ENCODE measurements at places on chromosomes 2 and 18. TPM values are rescaled to one million over a fixed set of nuclear protein-coding genes. Genes with fewer than 3 reads are reported as not detected.

The TCF7L1 gene
- polyA plus RNA-seq, result 10.2 TPM

DNA sequence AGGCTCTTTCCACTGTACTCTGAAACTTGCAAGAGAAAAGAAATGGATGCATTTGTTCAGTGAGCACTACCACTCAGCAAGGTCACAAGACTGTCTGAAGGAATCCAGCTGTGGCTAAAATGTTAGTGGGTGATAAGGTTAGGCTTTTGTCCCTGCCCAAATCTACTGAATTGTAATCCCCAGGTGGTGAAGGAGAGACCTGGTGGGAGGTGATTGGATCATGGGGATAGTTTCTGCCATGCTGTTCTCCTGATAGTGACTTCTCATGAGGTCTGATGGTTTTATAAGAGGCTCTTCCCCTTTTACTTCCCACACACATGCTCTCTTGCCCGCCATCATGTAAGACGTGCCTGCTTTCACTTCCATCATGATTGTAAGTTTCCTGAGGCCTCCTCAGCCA, 68.2 kb downstream of the ZNF385B start:
- H3K4me3 ChIP-seq, result no peak overlapping the region
- H3K27ac ChIP-seq, result no peak overlapping the region
- H3K27me3 ChIP-seq, result no peaks in the 10 kb centered on the region
- H3K36me3 ChIP-seq, result no peaks in the 10 kb centered on the region
- no peaks in the 10 kb centered on the region for H3K4me1 ChIP-seq
- no peak for DNase-seq

- DNase-seq, result no peak
- H3K4me3 ChIP-seq, result no peak overlapping the region
- no peaks in the 10 kb centered on the region for H3K36me3 ChIP-seq
- H3K27ac ChIP-seq, result no peak overlapping the region
- no peaks in the 10 kb centered on the region for H3K4me1 ChIP-seq
These were observed 1325.4 kb upstream of the ZEB2 start for GRCh38 chr2:145845207-145845894.

GRCh38 chr2:25335971-25336370, 5.8 kb downstream of the DNMT3A start:
- no peak for DNase-seq
- no peaks in the 10 kb centered on the region for H3K36me3 ChIP-seq
- H3K4me3 ChIP-seq, result no peak overlapping the region
- no peaks in the 10 kb centered on the region for H3K4me1 ChIP-seq
- H3K27me3 ChIP-seq, result no peaks in the 10 kb centered on the region
- H3K27ac ChIP-seq, result no peak overlapping the region

- H3K36me3 ChIP-seq, result peaks cover 2% of the 10 kb centered on the region
- no peak overlapping the region for H3K4me3 ChIP-seq
- peak; percentile 59 for DNase-seq
These were observed 19.4 kb downstream of the THAP4 start for GRCh38 chr2:241617431-241618154.

GRCh38 chr2:118457951-118458350, 369.7 kb downstream of the INSIG2 start:
- no peak overlapping the region for H3K27ac ChIP-seq
- H3K4me3 ChIP-seq, result no peak overlapping the region
- no peak for DNase-seq
- H3K36me3 ChIP-seq, result no peaks in the 10 kb centered on the region

DNA sequence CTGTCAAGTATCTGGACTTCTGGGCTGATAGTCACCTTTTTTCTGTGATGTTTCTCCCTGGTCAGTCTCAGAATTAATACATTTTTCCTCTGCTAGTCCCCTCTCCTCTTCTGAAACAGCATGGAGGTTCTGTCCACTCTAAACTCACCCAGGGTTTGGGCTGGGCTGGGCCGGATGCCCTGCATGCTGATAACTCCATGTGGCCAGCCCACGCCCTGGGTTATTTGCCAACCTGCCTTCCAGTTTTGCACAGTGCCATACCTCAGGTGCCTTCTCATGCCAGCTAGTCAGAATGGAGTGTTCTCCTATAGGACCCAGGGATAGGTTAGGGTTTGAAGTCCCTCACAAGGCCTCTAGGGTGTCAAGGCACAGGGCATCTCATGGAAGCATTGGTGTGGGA, 32.2 kb downstream of the MEX3C start:
- no peaks in the 10 kb centered on the region for H3K27me3 ChIP-seq
- H3K36me3 ChIP-seq, result no peaks in the 10 kb centered on the region
- H3K4me1 ChIP-seq, result no peaks in the 10 kb centered on the region
- no peak overlapping the region for H3K27ac ChIP-seq
- DNase-seq, result no peak

DNA sequence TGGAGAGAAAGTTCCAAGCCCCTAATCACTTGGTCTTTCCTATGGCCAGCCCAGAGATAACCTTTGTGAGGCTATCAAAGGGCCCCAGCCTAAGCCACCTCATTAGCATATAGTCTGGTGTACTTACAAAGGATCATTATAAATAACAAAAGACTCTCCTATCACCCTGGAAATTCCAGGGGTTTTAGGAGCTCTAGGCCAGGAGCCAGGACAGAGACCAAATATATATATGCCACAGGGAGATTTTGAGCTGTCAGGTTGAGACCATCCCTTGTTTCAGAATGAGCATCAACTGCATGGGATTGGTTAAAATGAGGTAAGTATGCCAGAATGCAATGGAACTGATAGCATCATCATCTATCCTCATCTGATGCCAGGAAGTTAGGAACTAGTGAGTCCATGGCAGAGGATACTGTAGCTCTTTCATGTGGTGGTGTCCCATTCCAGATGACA, 32.1 kb upstream of the CHRNA1 start:
- H3K4me3 ChIP-seq, result no peak overlapping the region
- no peaks in the 10 kb centered on the region for H3K4me1 ChIP-seq
- H3K27me3 ChIP-seq, result no peaks in the 10 kb centered on the region
- DNase-seq, result no peak
- H3K36me3 ChIP-seq, result no peaks in the 10 kb centered on the region

DNA sequence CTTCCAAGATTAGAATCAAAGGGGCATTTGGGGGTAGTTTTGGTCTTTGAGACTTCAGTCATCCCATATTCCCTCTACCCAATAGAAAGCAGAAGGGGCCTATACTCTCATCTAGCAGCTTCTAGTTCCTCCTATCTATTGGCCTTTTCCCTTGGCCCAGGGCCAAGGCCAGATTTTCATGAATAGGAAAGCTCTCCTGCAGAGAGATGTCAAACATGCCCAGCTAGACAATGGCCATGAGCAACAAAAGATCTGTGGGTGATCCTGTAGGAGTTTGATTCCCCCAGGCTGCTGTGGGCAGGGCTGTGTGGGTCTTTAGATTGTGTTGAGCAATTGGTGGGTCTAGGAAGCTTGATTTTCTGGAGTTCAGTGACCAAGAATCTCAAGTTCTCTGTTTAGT, 2.9 kb upstream of the ADCYAP1 start:
- H3K4me1 ChIP-seq, result no peaks in the 10 kb centered on the region
- no peaks in the 10 kb centered on the region for H3K36me3 ChIP-seq
- peaks cover 26% of the 10 kb centered on the region for H3K27me3 ChIP-seq
- DNase-seq, result no peak
- H3K27ac ChIP-seq, result no peak overlapping the region

GRCh38 chr2:231679908-231680284, 28.4 kb upstream of the PTMA start:
- no peak overlapping the region for H3K27ac ChIP-seq
- peaks cover 9% of the 10 kb centered on the region for H3K4me1 ChIP-seq
- H3K36me3 ChIP-seq, result no peaks in the 10 kb centered on the region
- DNase-seq, result no peak

DNA sequence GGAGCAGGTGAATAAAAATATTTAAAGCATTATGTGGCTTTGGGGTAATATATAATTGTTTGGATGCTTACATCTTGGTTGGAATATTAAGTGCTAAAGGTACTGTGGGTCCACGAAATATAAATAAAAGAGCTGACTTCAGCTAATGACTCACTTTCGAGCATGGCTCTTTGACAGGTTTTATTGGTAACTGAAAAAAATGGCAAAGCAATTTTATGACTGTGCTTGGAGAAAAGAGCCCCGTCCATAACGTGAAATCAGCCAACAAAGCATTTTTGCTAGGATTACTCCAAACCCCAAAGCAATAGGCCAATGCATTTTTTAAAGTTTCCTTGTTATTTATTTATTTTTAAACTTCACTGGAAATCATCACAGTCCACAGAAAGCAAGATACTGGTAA, 397.2 kb upstream of the CDH19 start:
- no peaks in the 10 kb centered on the region for H3K27me3 ChIP-seq
- no peak for DNase-seq
- H3K4me1 ChIP-seq, result no peaks in the 10 kb centered on the region
- no peaks in the 10 kb centered on the region for H3K36me3 ChIP-seq
- no peak overlapping the region for H3K27ac ChIP-seq

DNA sequence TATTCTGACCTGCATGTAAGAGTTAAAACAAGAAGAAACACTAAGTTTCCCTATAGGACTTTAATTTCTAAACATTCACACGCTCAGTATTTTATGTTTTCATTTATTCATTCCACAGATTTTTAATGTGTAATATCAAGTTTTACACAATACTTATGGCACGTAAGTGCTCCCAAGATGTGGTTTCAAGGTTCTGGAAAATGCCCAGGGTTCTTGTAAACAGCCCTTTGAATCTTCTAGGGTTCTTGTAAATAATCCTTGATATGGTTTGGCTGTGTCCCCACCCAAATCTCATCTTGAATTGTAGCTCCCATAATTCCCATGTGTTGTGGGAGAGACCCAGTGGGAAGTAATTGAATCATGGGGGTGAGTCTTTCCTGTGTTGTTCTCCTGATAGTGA, 383.0 kb downstream of the TXNL1 start:
- H3K27ac ChIP-seq, result no peak overlapping the region
- no peaks in the 10 kb centered on the region for H3K36me3 ChIP-seq
- no peak overlapping the region for H3K4me3 ChIP-seq
- H3K27me3 ChIP-seq, result no peaks in the 10 kb centered on the region
- no peaks in the 10 kb centered on the region for H3K4me1 ChIP-seq
